ENCODE measurements at places on chromosomes 7 and 10. TPM values are rescaled to one million over a fixed set of nuclear protein-coding genes. Genes with fewer than 3 reads are reported as not detected.
A peak's percentile ranks its signal among the peaks of the same experiment; 100 is the strongest.

Gene ADRB1
- 1.4 TPM for polyA plus RNA-seq

DNA sequence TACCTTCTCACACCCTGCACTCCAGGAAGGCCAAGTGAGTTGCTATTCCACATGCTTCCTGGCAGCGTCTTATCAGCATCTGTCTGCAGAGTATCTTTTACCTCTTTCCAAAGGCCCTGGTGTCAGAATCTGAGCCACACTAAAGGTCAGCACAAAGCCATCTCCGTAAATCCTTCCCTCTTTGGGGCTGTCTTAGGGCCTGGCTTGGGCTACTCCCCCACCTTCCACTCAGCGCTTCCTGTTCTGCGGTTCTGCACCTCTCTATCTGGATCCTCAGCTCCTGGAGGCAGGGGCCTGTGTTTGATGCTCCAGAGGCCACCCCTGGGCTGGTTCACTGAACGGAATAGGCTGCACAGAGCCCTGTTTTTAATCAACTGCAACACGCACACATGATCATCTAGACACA, 334.8 kb upstream of the GALNT17 start:
- peak; percentile 51 for DNase-seq

Gene CDK5
- 21.5 TPM for polyA plus RNA-seq

Gene PALD1
- polyA plus RNA-seq = 3.0 TPM

DNA sequence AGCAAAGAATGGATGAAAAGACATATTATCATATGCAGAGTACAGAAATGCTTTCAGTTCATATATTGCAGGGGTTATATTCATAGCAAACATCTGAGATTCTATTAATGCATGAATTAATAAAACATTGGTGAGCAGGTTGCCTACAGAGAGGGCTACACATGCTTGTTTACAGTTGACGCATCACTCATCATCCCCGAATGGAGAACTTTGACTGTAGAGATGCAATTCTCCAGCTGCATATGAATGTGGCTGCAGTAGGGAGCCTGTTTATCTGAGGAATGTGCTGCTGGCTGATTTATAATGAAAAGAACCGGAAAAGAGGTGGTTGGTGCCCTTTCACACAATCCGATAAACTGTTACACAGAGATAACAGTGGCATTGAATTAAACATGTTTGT, 116.5 kb downstream of the GRM3 start:
- no peak for DNase-seq

Gene IGF2BP3
- polyA plus RNA-seq = not detected

Gene STAG3
- polyA plus RNA-seq = 3.4 TPM

GRCh38 chr7:84113286-84113685, 81.3 kb downstream of the SEMA3A start:
- peak; percentile 68 for DNase-seq

Gene PVRIG
- not detected for polyA plus RNA-seq

GRCh38 chr10:103923502-103923901, 5.5 kb upstream of the STN1 start:
- no peak for DNase-seq

DNA sequence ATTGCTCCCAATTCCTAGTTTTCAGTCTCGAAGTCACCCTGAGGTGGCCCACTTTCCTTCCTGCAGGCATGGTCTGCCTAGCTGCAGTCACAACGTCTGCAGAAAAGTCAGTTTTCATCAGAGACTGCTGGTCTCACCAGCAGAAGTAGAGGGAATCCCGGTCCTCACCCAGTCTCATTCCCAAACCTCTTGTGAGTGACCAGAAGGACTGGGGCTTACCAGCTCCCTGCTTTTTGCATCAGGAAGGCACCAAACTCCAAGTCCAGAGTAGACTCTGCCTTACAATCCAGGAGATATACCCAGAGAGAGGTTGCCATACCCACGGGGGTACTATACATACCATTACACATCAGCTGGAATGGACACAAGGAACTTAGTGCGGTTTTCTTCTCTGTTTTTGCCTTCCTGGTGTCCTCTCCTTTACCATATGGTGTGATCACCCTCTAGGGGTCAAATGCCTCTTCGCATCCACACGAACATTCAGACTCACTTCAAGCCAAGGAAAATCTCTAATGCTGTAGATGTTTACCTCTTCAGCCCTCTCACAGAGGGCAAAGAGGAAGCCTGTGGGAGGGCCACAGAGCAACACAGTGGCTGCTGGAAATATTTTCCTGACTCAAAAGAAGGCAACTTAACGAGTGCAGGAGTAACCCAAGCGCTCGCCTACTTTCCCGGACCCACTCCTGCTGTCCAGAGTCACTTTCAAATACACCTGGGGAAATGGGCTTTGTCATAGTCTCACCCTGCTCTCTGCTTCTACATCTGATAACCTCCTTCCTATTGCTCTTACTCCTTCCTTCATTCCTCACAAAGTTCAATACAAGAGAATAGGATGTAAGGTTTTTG, 220.9 kb downstream of the C7orf25 start:
- peak; percentile 56 for DNase-seq

- DNase-seq = no peak
Observed at GRCh38 chr7:37417107-37417474, 31.6 kb downstream of the ELMO1 start.

Gene CALN1
- not detected for polyA plus RNA-seq

GRCh38 chr7:127865466-127865865, 165.8 kb downstream of the LRRC4 start:
- peak; percentile 78 for DNase-seq

DNA sequence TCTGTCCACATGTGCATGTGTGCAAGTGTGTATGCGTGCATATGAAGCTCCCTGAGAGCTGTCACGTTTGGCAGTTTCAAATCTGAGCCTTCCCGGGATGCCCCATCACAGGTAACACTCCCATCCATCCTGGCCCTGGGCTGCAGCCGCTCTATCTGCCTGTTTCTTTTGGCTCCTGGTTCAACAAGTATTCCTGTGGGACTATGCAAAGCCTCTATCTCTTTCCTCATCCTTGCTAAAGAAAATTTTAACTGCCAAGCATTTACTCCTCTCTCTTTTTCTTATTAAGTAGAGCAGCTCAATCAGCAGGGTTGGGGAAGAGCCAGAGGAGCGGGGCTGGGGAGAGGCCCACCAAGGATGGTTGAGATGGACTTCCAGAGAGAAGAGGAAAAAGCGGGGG, 24.4 kb upstream of the PDCD4 start:
- no peak for DNase-seq

Gene AKR1E2
- 1.8 TPM for polyA plus RNA-seq

DNA sequence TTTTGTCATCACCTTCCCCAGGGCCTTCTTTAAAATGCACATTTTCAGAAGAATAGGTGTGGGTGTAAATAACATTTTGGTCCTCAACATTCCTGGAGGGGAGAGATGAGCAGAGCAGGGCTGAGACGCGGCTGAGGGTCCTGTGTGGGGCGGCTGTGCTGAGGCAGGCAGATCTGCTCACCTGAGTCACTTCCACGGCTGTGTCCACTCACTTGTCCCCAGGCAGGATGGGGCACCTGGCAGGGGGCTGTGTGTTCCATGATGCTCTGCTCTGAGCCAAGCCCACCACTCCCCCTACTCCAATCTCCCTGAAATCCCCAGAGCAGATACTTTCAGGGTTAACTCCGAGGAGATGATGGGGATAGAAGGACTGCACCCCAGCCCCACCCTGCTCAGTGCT, 93.8 kb downstream of the GLRX3 start:
- DNase-seq = no peak

DNA sequence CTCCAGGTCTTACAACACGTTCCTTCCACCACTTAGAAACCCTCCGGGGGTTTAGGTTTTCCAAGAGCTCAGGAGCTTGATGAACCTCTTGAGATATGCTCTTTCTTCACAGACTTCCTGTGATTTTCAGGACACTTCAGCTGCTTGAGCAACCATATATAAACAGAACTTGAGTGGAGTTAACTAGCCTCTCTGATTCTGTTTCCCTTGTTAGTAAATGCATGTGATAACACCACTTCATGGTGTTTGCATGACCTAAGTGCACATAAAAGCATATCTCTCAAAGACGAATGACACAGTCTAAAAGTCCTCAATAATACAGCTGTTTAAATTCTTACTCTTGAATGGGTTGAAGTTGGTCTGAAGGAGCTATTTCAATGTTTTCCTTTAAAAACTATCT, 9.9 kb downstream of the PRR15 start:
- no peak for DNase-seq

GRCh38 chr10:12679636-12680035, 321.9 kb downstream of the CCDC3 start:
- DNase-seq = no peak

DNA sequence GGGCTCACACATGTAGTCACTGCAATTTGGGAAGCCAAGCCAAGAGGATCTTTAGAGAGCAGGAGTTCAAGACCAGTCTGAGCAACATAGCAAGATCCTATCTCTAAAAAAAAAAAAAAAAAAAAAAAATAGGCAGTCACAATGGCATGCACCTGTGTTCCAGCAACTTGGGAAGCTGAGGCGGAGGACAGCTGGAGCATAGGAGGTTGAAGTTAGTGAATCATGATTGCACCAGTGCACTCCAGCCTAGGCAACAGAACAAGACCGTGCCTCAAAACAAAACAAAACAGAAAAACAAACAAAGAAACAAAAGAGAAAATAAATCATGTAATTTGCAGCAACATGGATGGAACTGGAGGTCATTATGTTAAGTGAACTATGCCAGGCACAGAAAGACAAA, 33.6 kb upstream of the BICC1 start:
- DNase-seq = no peak

- no peak for DNase-seq
Observed at GRCh38 chr10:105950410-105950809, 1214.1 kb downstream of the SORCS1 start.

- DNase-seq = no peak
Observed at GRCh38 chr7:40760293-40760964, 625.6 kb downstream of the SUGCT start.

Gene ECD
- polyA plus RNA-seq = 15.2 TPM

Gene EN2
- polyA plus RNA-seq = not detected

DNA sequence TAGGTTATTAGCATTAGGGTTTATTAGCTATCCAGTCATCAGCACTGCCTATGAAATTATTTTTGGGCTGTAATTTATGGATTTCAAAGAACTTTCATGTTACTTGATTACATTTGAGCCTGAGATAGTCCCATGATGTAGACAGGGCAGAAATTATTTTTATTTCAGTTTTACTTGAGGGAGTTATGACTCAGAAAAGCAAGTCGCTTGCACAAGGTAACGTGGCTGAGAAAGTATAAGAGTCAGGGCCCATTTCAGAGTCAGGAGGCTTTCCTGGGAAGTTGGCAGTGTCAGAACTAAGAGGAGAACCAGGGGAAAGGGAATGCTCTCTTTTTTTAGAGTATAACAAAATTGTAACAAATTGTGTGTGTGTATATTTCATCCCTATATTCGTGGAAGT, 16.5 kb downstream of the GATA3 start:
- no peak for DNase-seq

Data from kidney (tissue), 22 donors.